ENCODE measurements at places on chromosomes 13 and 19. TPM values are rescaled to one million over a fixed set of nuclear protein-coding genes. Genes with fewer than 3 reads are reported as not detected.

DNA sequence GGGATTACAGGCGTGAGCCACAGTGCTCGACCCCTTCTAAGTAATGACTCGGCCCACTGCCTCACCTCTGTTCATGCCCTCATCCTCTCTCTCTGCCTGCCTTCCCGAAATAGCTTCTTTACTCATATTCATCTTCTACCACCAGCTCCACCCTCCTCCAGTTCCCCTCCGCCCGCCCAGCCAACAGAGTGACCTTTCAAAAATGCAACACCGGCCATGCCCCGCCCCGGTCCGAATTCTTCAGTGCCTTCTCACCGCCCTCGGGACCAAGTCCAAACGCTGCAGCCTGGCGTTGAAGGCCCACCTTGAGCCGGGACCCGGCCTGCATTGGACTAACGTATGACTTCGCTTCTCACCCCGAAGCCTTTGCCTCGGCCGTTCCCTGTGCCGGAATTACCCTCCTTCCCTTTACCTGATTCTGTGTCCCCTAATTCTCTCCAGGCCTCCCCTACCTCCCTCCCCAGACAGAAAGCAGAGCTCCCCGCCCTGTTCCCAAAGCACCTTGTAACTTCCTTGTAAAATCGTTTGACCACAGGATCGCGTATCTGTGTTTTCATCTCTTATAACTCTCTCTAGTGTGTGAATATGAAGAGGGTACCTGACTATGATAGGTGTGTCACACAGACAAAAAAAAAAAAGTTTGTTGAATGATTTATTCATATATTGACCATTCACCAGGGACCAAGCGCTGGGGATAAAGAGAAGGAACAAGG lies 8.1 kb upstream of the MUC16 start:
- DNase-seq = no peak
- no peaks in the 10 kb centered on the region for H3K36me3 ChIP-seq
- H3K4me3 ChIP-seq = no peak overlapping the region
- H3K27ac ChIP-seq = no peak overlapping the region

DNA sequence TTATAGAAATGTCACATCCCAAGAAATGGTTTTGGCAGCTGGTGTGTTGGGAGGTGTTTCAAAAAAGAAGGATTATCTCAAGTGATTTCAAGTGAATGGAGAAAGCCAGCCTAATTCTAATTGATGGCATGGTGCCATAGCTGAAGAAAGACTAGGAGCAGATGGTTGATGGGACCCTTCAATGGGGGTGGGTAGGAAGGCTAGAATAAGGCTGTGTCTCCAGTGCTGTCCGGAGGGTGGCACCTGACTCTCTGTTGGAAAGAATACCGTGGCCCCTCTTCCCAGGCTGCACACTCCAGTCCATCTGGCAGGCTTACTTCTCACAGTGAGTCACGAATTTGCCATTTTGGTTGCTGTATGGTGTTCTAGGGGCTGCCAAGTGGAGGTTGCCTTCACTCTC lies 51.0 kb upstream of the GPR12 start:
- no peak for DNase-seq
- H3K36me3 ChIP-seq = no peaks in the 10 kb centered on the region

DNA sequence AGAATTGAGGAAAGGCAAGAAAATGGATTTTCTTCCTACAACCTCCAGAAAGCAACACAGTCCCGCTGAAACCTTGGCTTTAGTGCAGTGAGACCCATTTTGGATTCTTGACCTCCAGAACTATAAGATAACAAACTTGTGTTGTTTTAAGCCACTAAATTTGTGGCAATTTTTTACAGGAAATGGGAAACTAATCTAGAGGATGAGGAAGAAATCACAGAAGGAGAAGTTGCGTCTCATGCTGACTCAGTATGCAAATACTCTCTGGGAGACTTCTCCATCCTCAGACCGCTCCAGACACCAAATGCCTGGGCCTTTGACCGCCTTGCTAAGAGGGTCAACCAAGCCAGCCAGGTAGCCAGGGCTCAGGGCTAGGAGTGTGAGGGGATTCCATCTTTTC lies 13.1 kb upstream of the CEACAM16 start:
- no peak for DNase-seq
- H3K4me3 ChIP-seq = no peak overlapping the region
- H3K27me3 ChIP-seq = no peaks in the 10 kb centered on the region

DNA sequence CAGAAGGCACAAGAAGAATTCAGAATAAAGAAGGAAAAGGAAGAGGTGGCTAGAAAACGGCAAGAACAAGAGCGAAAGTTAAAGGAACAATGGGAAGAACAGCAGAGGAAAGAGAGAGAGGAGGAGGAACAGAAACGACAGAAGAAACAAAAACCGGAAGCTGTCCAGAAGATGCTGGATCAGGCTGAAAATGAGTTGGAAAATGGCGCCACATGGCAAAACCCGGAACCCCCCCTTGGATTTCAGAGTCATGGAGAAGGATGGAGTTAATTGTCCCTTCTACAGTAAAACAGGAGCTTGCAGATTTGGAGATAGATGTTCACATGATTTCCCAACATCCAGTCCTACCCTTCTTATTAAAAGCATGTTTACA lies 6.7 kb downstream of the CD209 start:
- H3K4me3 ChIP-seq = no peak overlapping the region
- H3K27ac ChIP-seq = no peak overlapping the region
- H3K27me3 ChIP-seq = peaks cover 9% of the 10 kb centered on the region
- DNase-seq = no peak

GRCh38 chr19:10431943-10432735 lies 11.8 kb downstream of the PDE4A start:
- no peaks in the 10 kb centered on the region for H3K27me3 ChIP-seq
- H3K4me1 ChIP-seq = peaks cover 50% of the 10 kb centered on the region
- peaks cover 15% of the 10 kb centered on the region for H3K36me3 ChIP-seq
- H3K27ac ChIP-seq = peak overlapping the region; percentile 80

DNA sequence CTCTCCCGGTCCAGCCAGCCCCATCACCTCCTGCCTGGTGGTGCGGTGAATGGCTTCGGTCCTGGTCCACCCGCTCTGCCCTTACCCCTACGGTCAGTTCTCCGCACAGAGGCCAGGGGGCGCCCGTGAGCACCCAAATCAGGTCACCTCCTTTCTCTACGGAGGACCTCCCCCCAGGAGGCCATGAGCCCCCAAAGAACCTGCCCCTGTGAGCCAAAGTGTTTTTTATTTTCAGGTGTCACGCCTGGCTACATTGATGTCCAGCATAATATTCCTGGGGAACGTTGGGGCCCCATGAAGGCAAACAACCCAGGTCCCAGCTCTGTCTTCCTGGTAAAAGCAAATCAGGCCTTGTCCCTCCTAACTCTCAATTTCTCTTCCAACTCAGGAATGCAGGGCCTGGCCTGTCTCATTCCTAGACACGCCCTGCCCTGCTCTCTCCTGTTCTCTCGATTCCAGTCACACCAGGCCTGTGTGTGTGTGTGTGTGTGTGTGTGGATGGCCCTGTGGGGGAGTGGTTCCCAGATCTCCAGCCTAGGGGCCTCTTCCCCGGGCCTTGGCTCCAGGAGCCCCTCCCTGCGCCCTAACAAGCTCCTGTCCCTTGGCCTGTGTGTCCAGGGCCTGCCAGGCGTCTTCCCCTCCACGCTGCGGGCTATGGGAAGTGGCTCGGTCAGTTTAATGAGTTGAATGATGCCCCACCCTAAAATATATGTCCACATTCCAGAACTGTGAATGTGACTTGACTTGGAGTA lies 9.7 kb upstream of the GIPC1 start:
- H3K4me1 ChIP-seq = peaks cover 22% of the 10 kb centered on the region
- no peak overlapping the region for H3K4me3 ChIP-seq
- peak; percentile 84 for DNase-seq
- no peaks in the 10 kb centered on the region for H3K27me3 ChIP-seq
- H3K27ac ChIP-seq = no peak overlapping the region

DNA sequence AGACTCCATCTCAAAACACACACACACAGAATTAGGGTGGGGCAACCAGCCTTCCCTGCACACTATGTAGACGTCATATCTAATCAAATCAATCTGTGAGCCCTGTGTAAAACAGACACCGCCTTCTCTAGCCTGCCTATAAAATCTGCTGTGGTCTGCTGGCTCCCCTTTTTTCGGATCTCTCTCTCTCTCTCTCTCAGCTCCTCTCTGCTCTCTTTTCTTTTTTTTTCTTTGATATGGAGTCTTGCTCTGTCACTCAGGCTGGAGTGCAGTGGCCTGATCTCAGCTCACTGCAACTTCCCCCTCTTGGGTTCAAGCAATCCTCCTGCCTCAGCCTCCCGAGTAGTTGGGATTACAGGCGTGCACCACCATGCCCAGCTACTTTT lies 11.8 kb upstream of the CD70 start:
- no peaks in the 10 kb centered on the region for H3K27me3 ChIP-seq
- peaks cover 23% of the 10 kb centered on the region for H3K4me1 ChIP-seq
- peak; percentile 60 for DNase-seq
- H3K27ac ChIP-seq = peak overlapping the region; percentile 94

The EEF1AKMT1 gene
- total RNA-seq = 6.0 TPM

The LGALS7 gene
- total RNA-seq = not detected

The ZNF814 gene
- total RNA-seq = 3.0 TPM

The DKKL1 gene
- 0.69 TPM for total RNA-seq
